Pulmonary artery endothelial cell (primary cell): ENCODE measurements at places on chromosomes 5 and 9.

- DNase-seq, result no peak
These were observed 5.9 kb downstream of the ZDHHC12 start for GRCh38 chr9:128718047-128718446.

DNA sequence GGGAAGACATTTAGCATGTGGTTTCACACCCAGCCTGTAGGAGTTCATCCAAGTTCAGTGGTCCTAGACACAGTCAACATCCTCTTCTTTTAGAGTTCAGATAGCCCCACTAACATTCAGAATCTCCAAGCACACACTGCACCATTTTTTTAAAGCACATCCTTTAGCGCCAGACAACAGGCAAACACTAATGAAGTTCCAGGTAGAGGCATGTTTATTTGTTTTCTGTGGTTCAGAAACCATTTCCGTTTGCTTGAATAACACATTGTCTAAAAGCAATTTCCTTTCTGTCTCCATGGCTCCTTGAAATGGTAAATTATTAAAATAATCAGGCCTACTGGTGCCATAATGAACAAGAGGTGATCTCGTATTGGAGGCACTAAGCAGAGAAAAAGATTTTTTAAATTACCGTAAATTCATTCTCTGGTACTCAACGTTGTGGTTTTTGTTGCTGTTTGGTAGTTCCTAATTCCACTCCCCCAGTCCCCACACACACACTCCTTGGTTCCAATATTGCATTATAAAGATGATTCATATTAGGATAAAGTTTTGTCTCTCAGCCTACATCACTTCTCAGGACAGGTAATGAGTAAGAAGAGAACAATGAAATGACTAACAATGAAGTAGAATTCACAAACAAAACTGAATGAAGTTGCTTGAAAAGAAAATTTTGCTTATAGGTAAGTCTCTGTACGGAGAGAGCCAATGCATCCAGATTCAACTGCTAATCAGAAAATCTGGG, 153.1 kb downstream of the PCSK1 start:
- no peak for DNase-seq

GRCh38 chr5:133938929-133939328, 29.5 kb downstream of the C5orf15 start:
- DNase-seq, result no peak

GRCh38 chr9:84702471-84702870, 32.9 kb downstream of the NTRK2 start:
- no peak for DNase-seq

GRCh38 chr9:131925677-131926177, 153.9 kb downstream of the MED27 start:
- DNase-seq, result no peak

GRCh38 chr9:118577121-118577520, 792.1 kb downstream of the BRINP1 start:
- peak; percentile 50 for DNase-seq

- DNase-seq, result no peak
These were observed 157.5 kb downstream of the DOCK8 start for GRCh38 chr9:372128-372527.

GRCh38 chr9:110069326-110070248, 138.4 kb downstream of the C9orf152 start:
- DNase-seq, result peak; percentile 77

GRCh38 chr5:14745753-14746152, 81.2 kb downstream of the OTULIN start:
- no peak for DNase-seq

- no peak for DNase-seq
These were observed 90.6 kb upstream of the GRHPR start for GRCh38 chr9:37331871-37332270.

GRCh38 chr5:133582971-133583370, 29.4 kb downstream of the FSTL4 start:
- DNase-seq, result no peak

GRCh38 chr5:97666783-97667182, 483.7 kb upstream of the RIOK2 start:
- no peak for DNase-seq

- no peak for DNase-seq
These were observed 84.5 kb downstream of the HAPLN1 start for GRCh38 chr5:83636156-83636555.

- no peak for DNase-seq
These were observed 55.0 kb downstream of the ARHGEF37 start for GRCh38 chr5:149636191-149636860.
